CD4-positive, alpha-beta T cell treated with Interleukin-1 beta for 1 hour (primary cell): ENCODE measurements at places on chromosomes 11 and 22.

DNA sequence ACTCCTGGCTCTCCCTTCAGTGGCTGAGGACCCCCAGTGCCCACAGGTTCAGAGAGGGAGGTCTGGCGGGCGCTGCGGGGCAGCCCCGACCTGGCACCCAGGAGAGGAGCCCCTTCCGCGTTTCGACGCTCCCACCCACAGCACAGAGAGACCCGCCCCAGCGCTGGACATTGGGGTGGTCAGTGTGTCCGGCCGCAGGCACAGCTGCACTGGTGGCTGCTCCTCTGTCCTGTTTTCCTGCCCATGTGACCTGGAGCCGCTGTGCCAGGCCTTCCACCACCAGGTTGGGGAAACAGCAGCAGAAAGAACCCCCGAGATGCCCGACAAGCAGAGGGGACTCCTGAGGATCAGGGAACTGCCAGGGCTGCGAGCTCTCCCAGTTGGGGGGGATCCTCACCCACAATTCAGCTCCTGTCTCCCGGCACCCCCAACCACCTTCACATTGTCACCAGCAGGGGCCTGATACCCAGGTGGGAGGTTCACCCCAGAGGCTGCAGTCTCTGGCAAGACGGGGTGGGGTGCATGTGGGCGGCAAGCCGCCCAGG, 13.6 kb downstream of the KRTAP5-5 start:
- no peak for DNase-seq

DNA sequence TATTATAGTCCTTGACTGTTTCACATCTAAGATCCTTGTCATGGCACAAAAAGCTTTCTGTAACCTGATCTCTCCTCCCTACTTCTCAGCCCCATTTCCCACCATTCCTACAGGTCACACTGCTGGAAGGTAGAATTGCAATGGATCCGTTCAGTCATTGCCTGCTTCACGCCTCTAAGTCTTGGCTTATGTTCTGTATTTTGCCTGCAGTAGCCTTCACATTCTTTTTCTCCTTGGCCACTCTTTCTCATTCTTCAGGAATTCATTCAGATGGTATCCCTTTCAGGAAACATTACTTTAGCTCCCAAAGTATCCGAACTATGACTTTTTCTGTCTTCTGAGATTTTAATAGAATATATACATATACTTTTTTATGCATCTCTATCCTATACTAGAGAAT, 731.5 kb downstream of the NTM start:
- DNase-seq, result no peak

- no peak for DNase-seq
These were observed 4.3 kb upstream of the ATP5MGL start for GRCh38 chr22:42644422-42645340.

DNA sequence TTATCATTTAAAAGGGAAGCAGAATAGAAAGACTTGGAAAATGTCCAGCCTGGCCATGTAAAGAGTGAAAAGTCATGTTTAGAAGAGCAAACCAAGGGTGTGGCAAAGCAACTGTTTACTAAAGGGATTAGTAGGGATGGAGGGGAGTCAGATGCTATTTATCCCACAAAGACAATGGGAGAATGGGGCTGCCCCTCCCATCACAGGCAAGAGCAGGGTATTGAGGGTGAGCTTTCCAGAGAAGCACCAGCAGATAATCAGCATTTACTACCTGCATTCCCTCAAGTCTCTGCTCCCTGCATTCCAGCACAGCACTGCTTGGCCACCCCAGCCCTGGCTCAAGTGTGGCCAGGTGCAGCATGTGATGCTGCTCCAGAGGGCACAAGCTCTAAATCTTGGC, 18.5 kb upstream of the QSER1 start:
- DNase-seq, result no peak

GRCh38 chr22:27668828-27669797, 132.4 kb downstream of the MN1 start:
- DNase-seq, result peak; percentile 5

DNA sequence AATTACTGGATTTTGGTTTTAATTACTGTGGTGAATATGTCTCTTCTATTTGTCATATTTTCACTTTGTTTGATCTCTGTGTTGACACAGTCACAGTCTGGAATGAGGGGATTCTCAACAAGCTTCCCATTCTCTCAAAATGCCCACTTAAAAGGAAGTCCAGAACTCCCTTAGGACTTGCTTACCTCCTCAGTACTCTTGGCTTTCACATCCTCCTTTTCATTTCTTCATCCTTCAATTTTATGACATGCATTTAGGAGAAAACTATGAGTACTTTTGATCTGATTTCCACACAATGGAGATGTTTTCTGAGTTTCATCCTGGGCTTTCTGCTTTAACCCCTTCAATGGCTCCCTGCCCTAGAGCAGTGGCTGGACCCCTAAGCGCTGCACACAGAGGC, 49.3 kb upstream of the FLI1 start:
- DNase-seq, result no peak

DNA sequence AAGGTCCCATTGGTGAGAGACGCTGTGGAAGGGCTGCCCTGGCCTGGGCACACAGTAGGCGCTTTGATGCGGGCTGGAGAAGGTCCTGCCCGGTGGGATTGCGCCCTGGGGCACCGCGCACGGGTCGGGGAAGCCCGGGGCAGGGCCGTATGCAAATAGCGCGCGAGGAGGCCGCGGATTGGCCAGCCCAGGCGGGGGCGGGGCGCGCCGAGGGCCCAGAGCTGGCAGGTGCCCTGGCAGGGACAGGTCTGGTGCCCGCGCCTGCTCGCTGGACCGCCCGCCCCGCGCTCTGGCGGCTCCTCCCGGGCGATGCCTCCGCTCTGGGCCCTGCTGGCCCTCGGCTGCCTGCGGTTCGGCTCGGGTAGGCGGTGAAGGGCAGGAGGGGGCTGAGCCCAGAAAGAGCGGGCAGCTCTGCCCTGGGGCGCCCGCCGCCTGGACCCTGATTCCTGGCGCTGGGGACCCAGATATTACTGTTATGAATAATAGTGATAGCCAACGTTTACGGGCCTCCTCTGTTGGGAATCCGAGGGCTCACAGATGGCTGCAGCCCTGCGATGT, at the start of gene UPK3A:
Gene UPK3A (plus strand): TSS at position 245 of the 558 bp plus-strand sequence. CDS start 65 bp downstream, at position 310.
- DNase-seq, result peak; percentile 74

DNA sequence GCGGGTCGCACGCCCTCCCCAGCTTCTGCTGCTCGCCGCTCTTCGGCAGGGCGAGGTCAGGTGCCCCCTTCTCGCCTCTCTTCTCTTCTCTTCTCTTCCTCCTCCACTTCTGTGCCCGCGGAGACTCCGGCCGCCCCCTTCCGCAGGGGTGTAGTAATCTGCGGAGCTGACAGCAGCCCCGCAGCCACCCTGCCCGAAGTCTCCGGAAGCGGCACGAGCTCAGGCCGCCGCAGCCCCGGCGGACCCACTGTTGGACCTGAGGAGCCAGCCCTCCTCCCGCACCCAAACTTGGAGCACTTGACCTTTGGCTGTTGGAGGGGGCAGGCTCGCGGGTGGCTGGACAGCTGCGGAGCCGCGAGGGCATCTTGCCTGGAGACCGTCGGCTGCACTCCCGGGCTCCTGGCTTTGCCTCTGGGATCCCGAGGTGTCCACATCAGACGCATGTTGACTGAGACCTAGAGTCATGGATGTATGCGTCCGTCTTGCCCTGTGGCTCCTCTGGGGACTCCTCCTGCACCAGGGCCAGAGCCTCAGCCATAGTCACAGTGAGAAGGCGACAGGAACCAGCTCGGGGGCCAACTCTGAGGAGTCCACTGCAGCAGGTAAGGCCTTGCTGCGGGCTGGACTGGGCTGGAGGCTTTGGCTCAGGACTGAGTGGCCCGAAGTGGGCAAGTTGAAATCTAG, 486 bp downstream of the STIM1 start:
- peak; percentile 58 for DNase-seq

DNA sequence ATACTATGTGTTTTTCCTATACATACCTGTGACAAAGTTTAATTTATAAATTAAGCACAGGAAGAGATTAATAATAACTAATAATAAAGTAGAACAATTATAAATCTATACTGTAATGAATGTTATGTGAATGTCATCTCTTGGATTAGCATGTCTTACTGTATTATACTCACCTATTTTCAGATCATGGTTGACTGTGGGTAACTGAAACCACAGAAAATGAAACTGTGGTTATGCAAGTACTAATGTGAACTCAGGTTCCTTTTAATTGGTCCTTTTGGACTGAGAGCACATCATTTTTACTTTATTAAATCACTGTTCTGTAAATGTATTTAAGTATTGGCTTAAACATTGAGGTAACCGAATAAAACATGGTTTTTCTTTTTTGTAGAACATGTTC, 108.8 kb downstream of the PPP6R3 start:
- peak; percentile 9 for DNase-seq

GRCh38 chr22:45878901-45879551, 97.9 kb downstream of the WNT7B start:
- DNase-seq, result no peak

DNA sequence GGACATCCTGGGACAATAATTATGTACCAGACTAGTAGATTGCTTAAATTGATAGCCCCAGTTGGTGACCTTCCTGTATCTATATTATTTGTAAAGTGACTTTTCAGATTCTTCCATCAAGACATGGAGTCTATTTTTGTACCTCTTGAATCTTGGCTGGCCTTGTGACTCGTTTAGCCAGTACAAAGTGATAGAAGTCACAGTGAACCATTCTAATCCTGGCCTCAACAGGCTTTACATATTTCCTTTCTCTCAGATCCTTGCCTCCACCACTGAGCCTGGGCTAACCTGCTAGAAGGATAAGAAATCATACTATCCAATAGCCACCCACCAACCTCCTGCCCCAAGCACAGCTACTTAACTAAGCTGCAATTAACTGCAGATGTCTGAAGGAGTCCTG, 37.5 kb upstream of the SLC6A5 start:
- DNase-seq, result no peak

- no peak for DNase-seq
These were observed 103.0 kb downstream of the SPATA19 start for GRCh38 chr11:133742353-133742752.

DNA sequence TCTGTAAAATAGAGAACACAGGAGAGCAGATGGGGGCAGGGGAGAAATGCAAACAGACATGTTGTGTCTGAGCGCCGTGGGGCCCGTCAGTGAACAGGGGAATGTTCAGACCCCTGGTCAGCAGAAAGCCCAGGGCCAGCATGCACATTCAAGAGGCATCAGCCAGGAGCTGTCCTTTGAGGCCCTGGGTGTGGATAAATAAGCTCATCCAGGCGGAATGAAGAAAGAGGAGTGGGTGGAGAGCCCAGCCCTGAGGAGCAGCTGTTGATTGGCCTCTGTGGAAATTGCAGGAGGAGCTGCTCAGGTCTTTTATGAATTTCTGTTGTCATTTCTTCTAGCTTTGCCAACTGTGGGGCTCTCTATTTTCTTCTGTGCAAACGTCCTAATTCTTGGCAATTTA, 49.7 kb upstream of the CECR2 start:
- no peak for DNase-seq

GRCh38 chr11:116808262-116809175, 14.6 kb downstream of the APOA4 start:
- DNase-seq, result no peak

- DNase-seq, result no peak
These were observed 71.4 kb upstream of the SYN3 start for GRCh38 chr22:33129621-33130020.

DNA sequence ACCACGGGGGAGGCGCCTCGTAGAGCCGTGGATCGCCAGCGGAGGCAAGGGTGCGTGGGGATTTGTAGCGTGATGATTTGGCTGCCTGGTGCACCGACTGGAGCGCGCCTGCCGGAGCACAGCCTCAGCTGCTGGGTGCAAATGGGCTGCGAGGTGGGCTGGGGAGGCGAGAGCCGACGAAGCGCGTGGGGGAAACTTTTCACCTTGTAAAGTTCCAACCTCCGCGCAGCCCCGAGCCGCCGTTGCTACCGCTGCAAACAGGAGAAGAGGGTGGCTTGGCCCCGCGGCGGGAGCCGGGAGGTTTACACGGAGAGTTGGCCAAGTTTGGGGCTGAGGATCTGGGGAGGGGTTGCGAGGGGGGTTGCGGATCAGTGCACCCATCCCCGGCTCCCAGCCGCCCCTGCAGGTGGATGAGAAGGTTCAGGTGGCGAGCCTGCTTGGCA, 528 bp downstream of the FAT3 start:
- no peak for DNase-seq

DNA sequence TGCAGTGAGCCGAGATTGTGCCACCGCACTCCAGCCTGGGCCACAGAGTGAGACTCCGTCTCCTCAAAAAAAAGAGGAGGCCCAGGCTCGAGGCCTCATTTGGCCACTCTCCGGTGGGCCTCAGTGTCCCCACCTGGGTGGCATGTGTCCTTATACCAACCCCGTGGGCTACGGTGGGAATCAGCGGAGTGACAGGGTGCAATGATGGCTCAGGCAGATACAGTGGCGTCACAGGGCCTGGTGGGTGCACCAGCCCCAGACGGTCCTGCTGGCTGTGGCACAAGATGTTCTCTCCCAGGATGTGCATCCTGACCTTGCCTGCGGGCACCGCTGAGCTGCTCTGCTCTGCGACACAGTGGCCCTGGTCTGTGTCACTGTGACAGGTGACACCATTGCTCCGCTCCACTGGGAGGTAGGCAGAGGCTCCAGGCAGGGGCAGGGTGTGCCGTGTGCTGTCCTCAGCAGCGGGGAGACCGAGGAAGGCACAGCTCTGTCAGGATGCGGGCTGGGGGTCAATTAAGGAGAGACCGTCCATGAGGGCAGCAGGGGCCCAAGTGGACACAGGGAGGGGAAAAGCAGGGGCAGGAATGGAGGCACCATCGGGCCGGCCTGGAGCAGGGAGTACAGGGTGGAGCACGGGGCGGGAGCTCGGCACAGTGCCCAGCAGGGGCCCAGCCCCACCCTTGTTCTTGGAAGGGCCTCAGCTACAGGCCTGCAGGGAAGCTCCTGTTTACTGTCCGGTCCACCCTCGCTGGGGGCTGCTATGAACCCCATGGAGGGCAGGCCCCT, 21.7 kb upstream of the TH start:
- DNase-seq, result no peak

GRCh38 chr11:47071791-47072261, 104.9 kb downstream of the ARFGAP2 start:
- DNase-seq, result no peak

GRCh38 chr22:42799061-42799460, 58.0 kb downstream of the ARFGAP3 start:
- DNase-seq, result no peak

DNA sequence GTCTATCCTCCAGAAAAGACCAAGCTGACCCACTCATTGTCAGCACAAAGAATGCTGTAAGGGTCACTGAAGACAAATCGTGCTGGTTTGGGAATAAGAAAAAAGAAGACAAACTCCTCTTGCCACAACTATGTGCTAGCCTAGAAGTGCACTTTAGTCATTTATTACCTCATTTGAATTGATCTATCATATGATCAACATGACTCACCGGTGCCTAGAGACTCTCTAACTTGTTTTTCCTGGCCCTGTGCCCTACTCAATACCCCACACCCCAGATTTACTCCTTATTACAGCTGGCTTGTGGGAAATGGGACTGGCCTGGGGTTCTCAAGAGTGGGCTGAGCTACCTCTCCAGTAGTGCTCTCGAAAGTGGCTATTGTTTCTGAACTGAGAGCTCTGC, 35.9 kb upstream of the HORMAD2 start:
- no peak for DNase-seq

- DNase-seq, result peak; percentile 62
These were observed at the start of gene PHLDA2 for GRCh38 chr11:2928605-2929530. PHLDA2 (minus strand) TSS chr11:2929420; CDS start chr11:2929364, 56 bp downstream.

GRCh38 chr22:46085828-46086576, 64.3 kb upstream of the PPARA start:
- no peak for DNase-seq
